Esophagus (tissue), 2 donors: ENCODE measurements at places on chromosomes 2 and 18. TPM values are rescaled to one million over a fixed set of nuclear protein-coding genes. Genes with fewer than 3 reads are reported as not detected.

MAP2 gene
- 4.4 TPM for polyA plus RNA-seq

CNTNAP5 gene
- not detected for polyA plus RNA-seq

ALPG gene
- polyA plus RNA-seq: not detected

AP1S3 gene
- 2.2 TPM for polyA plus RNA-seq

RTP5 gene
- polyA plus RNA-seq: 0.06 TPM

CLEC4F gene
- polyA plus RNA-seq: 0.51 TPM

SNRNP27 gene
- polyA plus RNA-seq: 24.4 TPM

NOSTRIN gene
- 3.4 TPM for polyA plus RNA-seq

ACKR3 gene
- polyA plus RNA-seq: 7.3 TPM

HES6 gene
- polyA plus RNA-seq: 2.5 TPM

TSPYL6 gene
- not detected for polyA plus RNA-seq

GPATCH11 gene
- polyA plus RNA-seq: 2.7 TPM

SLC16A14 gene
- 2.0 TPM for polyA plus RNA-seq

ERFE gene
- polyA plus RNA-seq: 0.38 TPM

ATP8B1 gene
- 12.9 TPM for polyA plus RNA-seq

CKAP2L gene
- polyA plus RNA-seq: 1.6 TPM

SLC19A3 gene
- polyA plus RNA-seq: 0.14 TPM

FAP gene
- 1.7 TPM for polyA plus RNA-seq

RFTN2 gene
- polyA plus RNA-seq: 0.38 TPM

HRH4 gene
- 0.01 TPM for polyA plus RNA-seq

IDH1 gene
- 77.4 TPM for polyA plus RNA-seq

C2orf74 gene
- 5.3 TPM for polyA plus RNA-seq

DYNC2LI1 gene
- 10.4 TPM for polyA plus RNA-seq
